ENCODE measurements at places on chromosomes 4 and X. TPM values are rescaled to one million over a fixed set of nuclear protein-coding genes. Genes with fewer than 3 reads are reported as not detected.

Gene ARHGAP6
- total RNA-seq, result 1.2 TPM

Gene SLC6A14
- total RNA-seq, result not detected

Gene RTL5
- 1.8 TPM for total RNA-seq

Gene CHRDL1
- 0.89 TPM for total RNA-seq

Gene MAGEC2
- total RNA-seq, result not detected

Gene XAGE1A
- not detected for total RNA-seq

GRCh38 chrX:15946783-15947580, 92.4 kb upstream of the AP1S2 start:
- H3K4me1 ChIP-seq, result peaks cover 19% of the 10 kb centered on the region
- no peaks in the 10 kb centered on the region for H3K36me3 ChIP-seq
- peak overlapping the region; percentile 43 for H3K27ac ChIP-seq
- H3K4me3 ChIP-seq, result no peak overlapping the region
- no peaks in the 10 kb centered on the region for H3K27me3 ChIP-seq
- peak; percentile 79 for DNase-seq

GRCh38 chrX:154457491-154458115, 478 bp upstream of the PLXNA3 start:
- no peak for DNase-seq
- H3K4me1 ChIP-seq, result peaks cover 12% of the 10 kb centered on the region
- H3K27me3 ChIP-seq, result no peaks in the 10 kb centered on the region

GRCh38 chr4:93710101-93710846, 118.3 kb upstream of the ATOH1 start:
- DNase-seq, result no peak
- no peaks in the 10 kb centered on the region for H3K4me1 ChIP-seq
- H3K27ac ChIP-seq, result no peak overlapping the region
- H3K4me3 ChIP-seq, result no peak overlapping the region

DNA sequence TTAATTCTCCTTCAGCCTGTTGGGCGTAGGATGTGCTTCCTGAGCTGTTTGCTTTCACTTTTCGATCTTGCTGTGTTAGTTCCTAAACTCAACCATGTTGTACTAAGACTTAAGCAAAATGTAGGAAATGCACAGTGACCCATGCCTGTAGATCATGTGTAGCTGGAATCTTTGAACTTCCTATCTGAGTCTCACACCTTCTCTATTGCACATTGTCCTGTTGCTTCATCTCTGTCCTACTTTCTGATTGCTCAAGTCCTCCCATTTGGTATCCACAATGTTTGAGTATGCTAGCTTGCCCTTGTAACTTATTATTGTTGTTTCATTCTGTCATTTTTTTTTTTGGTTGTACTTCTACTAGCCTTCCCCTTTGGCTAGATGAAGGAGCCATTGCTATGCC, 239.6 kb downstream of the PPP1R2C start:
- no peak overlapping the region for H3K4me3 ChIP-seq
- H3K36me3 ChIP-seq, result no peaks in the 10 kb centered on the region
- DNase-seq, result no peak
- H3K27ac ChIP-seq, result no peak overlapping the region
- H3K27me3 ChIP-seq, result no peaks in the 10 kb centered on the region

GRCh38 chrX:66632473-66632872, 6.4 kb downstream of the EDA2R start:
- no peaks in the 10 kb centered on the region for H3K36me3 ChIP-seq
- DNase-seq, result peak; percentile 45
- peaks cover 37% of the 10 kb centered on the region for H3K4me1 ChIP-seq
- no peak overlapping the region for H3K4me3 ChIP-seq
- no peaks in the 10 kb centered on the region for H3K27me3 ChIP-seq
- peak overlapping the region; percentile 54 for H3K27ac ChIP-seq

GRCh38 chr4:103400405-103400804, 202.3 kb upstream of the CENPE start:
- no peak overlapping the region for H3K4me3 ChIP-seq
- H3K27ac ChIP-seq, result no peak overlapping the region
- no peaks in the 10 kb centered on the region for H3K27me3 ChIP-seq
- H3K36me3 ChIP-seq, result no peaks in the 10 kb centered on the region

Measured in SJSA1 (cell line).